Activated naive CD8-positive, alpha-beta T cell treated with anti-CD3 and anti-CD28 coated beads, Interleukin-2, amount 10 ng/mL, durations not matched to agents 7 days and 5 days (primary cell): ENCODE measurements at places on chromosomes 2 and 18.

DNA sequence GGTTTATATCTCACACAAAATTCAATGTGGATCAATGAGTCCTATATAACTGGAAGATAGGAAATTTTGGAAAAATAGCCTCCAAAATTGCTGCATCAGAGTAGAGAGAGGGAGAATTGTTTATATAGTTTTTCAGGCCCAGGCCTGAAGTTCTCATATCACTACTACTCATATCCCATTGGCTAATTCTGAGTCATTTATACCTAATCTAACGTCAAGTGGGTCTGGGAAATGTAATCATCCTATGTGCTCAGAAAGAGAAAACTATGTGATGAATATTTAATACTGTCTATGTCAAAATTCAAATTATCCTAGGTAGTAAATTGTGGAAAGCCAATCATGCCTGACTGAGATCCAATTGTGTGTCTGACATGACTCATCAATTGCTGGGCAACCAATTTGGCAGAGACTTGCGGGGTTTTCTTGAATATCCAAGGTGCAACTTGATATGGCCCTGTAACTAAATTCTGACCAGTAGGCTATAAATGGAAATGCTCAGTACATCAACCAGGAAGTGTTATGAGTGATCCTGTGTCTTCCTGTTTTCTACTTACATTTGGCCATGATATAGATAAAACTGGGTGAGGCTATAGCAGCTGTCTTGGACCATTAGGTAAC is 744.4 kb downstream of the KCNJ3 start:
- DNase-seq = no peak

- DNase-seq = no peak
These were observed 70.9 kb upstream of the TMEM87B start for GRCh38 chr2:111984213-111984604.

- DNase-seq = no peak
These were observed 80.1 kb upstream of the MAP3K20 start for GRCh38 chr2:172995323-172996244.

DNA sequence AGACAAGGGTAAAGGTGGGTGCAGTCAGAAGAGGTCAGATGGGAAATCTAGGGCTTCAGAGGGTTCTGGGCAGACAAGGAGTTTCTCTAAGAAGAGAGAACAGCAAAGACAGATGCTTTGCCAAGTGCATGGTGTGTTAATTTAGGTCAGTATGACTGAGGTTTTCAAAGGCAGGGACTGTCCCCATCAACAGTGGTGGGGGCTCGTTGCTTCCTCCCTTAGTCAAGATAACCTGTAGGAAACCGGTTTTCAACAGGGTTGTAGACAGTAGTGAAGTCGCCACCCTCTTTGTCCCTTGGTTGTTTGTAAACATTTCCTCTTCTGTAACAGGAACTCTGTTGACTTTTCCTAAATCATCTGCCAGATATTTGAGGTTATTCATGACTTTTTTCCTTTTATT is 11.6 kb downstream of the RAB12 start:
- no peak for DNase-seq

DNA sequence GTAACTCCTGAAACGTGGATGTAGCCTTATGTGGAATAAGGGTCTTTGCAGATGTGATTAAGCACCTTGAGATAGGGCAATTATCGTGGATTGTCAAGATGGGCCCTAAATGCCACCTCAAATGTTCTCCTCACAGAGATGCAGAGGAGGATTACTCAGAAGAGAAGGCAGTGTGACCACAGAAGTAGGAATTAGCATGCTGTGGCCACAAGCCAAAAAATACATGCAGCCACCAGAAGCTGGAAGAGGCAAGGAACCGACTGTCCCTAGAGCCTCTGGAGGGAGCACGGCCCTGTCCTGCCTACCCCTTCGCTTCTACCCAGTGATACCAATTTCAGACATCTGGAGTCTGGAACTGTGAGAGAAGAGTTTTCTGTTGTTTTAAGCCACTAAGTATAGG is 47.3 kb upstream of the MGAT5 start:
- no peak for DNase-seq

DNA sequence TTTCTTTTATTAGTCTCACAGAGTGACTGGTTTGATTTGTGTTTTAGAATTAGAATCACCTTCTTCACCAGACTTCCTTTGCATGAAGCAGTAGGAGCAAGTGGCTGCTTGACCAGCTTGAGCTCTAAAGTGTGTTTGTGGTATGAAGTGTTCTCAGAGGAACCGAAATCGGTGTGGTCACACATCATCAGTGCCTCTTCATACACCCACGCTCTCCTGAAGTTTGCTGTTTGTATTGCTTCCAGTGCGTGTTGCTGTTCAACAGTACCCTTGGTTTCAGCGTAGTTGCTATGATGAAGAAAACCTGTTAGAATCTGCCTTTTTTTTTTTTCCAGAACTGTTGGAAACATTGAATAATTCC is 77.9 kb downstream of the LIMS1 start:
- no peak for DNase-seq

DNA sequence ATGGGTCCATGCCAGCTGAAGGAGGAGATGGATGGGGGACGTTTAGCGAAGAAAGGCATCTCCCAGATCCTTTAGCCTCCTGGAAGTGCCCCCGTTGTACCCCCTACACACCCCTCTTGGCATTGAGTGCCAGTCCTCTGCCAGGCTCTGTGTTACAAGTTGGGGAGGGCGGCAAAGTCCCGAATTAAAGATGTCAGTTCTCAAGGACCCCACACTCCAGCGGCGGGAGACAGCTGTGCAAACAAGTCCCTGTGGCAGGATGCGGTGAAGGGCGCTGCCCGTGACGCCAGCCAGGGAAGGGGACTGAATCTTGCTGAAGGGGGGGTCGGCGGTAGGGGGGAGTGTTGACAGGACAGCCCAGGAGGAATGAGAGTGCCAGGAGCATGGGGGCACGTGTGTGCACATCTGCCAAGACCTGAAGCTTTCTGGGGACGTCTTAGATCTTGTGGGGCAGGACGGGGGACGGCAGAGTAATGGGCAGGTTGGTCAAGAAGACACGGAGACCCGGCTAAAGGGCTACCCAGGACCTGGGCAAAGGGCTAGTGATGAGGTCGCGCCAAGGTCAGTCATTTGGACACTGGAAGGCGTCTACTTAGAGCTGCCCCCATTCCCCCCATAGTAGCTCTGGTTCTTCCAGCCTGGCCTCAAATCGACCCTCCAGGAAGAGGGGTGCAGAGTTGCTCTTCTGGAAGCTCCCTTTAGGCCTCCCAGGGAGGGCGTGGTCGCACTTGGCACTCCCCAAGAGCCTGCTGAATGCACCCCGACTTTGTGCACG is 2.8 kb upstream of the CTDSP1 start:
- peak; percentile 83 for DNase-seq

DNA sequence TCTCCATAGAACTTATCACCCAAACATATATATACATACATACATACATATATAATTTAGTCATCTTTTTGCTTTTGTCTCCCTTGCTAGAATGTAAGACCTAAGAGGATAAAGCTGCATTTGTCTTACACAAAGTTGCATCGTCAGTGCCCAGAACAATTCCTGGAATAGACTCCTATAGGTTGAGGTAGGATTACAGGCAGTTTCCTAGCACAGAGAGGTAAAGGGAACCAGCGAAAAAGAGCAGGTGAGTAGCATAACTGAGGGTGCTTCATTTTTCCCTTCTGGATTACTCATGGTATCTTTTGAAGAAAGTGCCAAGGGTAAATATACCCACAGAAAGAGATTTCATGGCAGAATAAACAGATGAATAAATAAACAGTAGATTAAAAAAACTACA is 68.1 kb upstream of the AMMECR1L start:
- DNase-seq = no peak

GRCh38 chr2:240868286-240869108 is at the start of gene AGXT:
TSS of gene AGXT (plus strand) at chr2:240868824. CDS start at chr2:240868866, 42 bp downstream.
- no peak for DNase-seq

GRCh38 chr2:127401757-127402695 is 14.3 kb upstream of the MAP3K2 start:
- DNase-seq = no peak

DNA sequence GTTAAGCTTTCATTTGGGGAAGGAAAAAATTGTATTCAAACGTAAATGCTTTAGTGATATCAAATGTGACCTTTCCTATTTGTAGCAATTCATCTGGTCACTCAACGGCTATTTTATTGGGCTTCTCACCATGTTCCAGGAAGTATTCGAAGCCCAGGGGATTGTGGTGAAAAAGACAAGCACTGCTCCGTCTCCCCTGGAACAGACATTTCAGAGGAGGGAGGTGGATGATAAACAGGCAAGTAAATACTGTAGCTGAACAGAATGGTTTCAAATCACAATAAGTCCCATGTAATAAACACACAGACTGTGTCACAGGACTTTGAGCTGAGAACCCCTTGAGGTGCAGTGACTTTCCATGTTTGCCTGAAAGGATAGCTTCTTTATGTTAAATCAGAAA is 464.7 kb upstream of the HNRNPA3 start:
- no peak for DNase-seq

DNA sequence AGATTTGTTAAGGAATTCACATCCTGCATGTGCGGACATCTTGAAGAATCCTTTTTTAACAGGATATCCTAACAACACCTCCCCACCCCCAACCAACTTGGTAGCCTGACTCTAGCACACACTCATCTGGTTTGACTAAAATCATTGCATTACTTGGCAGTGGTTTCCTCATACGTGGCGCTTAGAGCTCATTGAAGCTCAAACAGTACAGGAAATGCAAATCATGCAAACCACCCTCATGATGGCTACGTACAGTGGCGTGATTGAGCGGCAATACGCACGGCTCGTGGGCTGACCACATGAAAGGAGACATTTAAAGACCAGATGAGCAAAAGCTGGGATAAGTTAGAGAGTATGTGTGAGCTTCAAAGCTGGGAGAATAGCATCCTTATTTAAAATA is 336.2 kb downstream of the ZEB2 start:
- peak; percentile 63 for DNase-seq

- no peak for DNase-seq
These were observed 33.5 kb downstream of the MGAT5 start for GRCh38 chr2:134287323-134287722.

- DNase-seq = no peak
These were observed 27.9 kb upstream of the TTR start for GRCh38 chr18:31563778-31564177.

- DNase-seq = no peak
These were observed 1663.6 kb downstream of the SUCLG1 start for GRCh38 chr2:82795446-82795845.

DNA sequence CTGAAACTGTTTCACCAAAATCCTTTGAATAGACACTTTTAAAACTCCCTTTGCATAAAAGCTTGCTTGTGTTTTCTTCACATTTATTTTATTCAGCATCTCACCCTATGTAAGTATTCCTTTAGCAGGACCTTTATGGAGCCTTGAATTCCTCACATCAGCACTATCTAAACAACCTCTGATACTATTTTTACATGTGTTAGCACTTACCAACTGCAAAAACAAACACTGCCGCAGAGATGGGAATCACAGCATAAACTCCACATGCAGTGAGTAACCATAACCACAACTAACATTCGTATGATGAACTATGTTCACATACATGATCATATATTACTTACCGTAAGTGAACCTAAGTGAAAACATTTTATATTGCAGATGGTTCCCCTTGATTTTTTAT is 15.4 kb downstream of the FBXO15 start:
- DNase-seq = no peak

- DNase-seq = no peak
These were observed 105.5 kb upstream of the DTNA start for GRCh38 chr18:34604591-34604990.

DNA sequence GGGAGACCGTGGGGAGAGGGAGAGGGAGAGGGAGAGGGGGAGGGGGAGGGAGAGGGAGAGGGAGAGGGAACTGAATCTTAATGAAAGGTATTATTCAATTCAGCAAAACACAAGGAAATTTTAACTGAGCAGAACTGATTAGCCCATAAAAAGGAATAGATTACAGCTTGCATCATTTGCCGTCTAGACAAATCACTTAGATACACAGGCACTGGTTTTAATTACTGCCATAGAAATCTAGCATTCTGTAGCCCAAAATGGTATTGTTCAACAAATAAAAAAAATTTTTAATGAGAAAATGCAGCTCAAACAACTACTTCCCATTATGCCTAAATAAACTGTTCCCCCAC is 7.9 kb upstream of the KCNF1 start:
- DNase-seq = no peak

GRCh38 chr2:10306901-10307463 is 4.3 kb downstream of the HPCAL1 start:
- no peak for DNase-seq

- DNase-seq = no peak
These were observed 510.5 kb upstream of the TNP1 start for GRCh38 chr2:217370391-217370790.

DNA sequence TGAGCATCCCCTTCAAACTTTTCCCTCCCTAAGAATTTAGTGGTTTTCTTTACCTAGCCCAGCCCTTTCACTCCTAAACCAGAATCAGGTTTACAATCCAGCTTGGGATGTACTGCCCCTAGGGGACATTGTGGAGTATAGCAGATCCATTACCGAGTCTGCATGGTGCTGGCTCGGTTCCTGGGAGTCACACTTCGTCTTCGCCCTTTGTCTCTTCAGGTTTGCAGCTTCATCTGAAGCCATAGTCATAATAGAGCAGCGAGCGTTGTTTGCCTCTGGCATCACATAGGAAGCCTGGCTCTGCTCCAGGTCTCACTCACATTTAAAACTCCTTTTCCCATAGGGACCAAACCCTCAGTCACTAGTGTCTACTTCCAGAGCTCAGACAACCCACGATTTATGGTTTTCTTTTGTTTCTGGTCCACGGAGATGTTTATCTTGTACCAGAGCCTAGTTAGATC is 16.8 kb upstream of the LYPD6 start:
- no peak for DNase-seq

GRCh38 chr2:1718339-1719220 is 25.7 kb downstream of the PXDN start:
- DNase-seq = no peak

DNA sequence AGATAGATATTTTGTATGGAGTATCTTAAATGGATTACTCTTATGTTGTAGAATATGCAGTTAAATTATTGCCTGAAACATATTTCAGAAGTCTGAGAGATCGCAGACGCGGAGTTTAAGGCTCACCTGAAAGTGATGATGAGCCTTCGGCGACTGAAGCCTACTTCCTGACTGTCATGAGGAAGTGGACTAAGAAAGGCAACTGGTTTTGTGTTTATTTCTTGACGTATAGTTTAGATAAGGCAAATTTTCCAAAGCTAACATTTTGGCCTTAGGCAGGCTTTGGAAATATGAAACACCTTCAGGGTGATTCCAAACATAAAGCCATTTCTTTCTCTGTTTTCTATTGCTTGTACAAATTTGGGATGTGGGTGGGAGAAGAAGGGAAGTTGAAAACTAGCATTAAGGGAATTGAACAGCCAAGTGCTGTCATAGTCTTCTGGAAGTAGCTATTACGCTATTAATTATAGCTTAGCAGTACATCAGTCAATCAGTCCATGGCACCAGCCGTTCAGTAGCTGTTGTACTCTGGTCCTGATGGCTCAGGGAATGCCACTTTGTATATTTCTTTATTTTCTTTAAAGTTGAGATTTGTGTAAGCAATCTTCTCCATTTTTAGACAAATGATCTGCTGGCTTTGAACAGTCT is 1.5 kb downstream of the GRHL1 start:
- DNase-seq = no peak

- DNase-seq = no peak
These were observed 4.7 kb downstream of the MYO5B start for GRCh38 chr18:50190236-50190635.

GRCh38 chr18:1779587-1779986 is 791.7 kb downstream of the METTL4 start:
- DNase-seq = no peak
